CD4-positive, alpha-beta T cell (primary cell): ENCODE measurements at places on chromosomes 5 and 9.

- DNase-seq, result no peak
These were observed 70.1 kb upstream of the CCDC180 start for GRCh38 chr9:97237311-97237786.

DNA sequence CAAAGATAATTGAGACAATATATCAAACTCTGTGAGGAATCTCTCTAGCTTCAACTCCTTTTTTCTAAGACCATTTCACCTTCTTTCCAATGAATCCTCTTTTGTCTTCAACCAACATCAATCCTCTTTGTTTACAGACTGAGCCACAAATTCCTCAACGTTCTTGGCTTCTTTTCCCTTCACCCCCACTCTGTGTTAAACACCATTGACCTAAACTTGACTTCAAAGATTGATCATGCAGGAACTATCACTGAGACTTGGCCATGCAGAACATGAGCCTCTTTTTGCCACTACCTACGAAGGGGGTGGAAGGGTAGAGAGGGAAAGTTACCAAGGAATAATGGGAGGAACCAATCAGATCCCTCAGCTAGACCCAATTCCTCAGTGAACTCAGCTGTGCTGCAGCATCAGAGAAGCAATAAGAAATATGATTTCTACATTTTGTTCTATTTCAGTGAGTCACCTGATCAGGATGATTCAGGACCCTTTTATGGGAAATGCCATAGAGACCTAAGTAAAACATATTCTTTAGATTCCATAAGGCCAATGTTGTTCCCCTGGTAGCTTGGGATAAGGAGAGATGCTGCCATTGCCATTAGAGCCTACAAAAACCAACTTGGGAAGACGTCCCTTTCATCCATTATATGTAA lies 187.7 kb upstream of the RGMB start:
- DNase-seq, result no peak

GRCh38 chr5:522899-523440 lies 1.3 kb downstream of the SLC9A3 start:
- no peak for DNase-seq

- DNase-seq, result no peak
These were observed 149.6 kb downstream of the TTC39B start for GRCh38 chr9:15157381-15157780.

GRCh38 chr5:123817267-123817666 lies 305.3 kb downstream of the CSNK1G3 start:
- DNase-seq, result no peak

GRCh38 chr9:34377404-34377746 lies 677 bp upstream of the MYORG start:
- no peak for DNase-seq
